ENCODE measurements at places on chromosomes 13 and 19.

DNA sequence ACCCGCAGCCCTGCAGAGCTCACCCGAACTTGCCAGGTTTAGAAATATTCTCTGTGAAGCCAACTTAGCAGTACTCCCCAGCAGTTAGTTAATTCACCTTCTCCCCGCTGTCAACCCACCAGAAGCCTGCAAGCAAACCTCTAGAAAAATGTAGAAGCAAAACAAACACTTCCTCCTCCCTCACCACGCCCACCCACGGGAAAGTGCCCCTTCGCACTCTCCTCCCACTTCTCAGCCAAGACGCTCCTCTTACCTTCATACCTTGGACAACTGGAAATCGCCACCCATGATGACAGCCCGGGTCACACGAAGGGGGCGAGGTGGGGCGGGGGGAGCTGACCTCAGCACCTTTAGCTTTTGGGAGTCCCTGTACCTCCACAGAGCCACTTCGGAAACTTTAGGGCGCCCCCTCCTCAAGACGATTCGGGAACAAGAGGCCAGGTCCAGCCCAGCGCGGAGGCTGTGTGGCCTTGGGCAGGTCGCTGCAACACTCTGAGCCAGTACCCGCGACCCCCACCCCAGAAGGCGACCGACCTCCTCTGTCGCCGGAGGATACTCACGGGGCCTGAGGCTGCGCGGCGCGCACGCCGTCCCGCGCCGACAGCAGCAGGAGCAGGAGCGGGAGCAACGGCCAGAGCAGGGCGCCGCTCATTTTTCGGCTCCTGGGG lies 485 bp downstream of the CPAMD8 start:
- DNase-seq = no peak

DNA sequence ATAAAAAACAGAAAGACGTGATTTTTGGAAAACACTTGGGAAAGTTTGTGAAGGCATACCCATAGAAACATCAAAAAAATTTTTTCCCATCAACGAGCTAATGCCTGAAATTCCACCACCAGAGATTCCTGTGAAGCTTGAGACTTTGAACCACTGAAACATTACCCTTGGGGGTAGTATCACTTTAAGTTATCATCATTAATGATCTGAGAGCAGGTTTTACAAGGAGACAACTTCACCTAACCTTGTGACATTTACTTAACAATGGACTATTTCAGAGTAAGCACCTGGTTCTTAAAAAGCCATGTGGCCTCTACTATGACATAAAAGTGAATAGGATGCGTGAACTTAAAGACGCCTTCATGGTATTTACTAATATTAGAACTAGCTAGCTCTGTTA lies 51.9 kb downstream of the DOCK9 start:
- DNase-seq = no peak

- DNase-seq = no peak
Observed at GRCh38 chr13:19981685-19982238, 23.2 kb downstream of the ZMYM2 start.

DNA sequence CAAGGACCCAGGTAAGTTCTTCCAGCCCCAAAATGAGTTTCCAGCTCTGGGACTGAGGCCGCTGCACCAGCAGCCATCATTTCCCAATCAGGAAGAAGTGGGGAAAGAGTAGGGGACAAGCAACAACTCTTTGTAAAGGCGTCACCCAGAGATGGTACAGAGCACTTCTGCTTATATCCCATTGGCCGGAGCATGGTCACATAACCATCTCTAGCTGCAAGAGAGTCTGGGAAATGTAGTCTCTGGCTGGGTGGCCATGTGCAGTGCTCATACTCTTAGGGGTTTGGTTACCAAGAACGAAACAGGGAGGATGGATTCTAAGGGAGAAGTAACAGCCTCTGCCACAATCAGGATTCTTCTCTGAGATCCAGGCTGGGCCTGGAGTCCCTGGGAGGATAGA lies 26.3 kb downstream of the CKM start:
- DNase-seq = no peak

DNA sequence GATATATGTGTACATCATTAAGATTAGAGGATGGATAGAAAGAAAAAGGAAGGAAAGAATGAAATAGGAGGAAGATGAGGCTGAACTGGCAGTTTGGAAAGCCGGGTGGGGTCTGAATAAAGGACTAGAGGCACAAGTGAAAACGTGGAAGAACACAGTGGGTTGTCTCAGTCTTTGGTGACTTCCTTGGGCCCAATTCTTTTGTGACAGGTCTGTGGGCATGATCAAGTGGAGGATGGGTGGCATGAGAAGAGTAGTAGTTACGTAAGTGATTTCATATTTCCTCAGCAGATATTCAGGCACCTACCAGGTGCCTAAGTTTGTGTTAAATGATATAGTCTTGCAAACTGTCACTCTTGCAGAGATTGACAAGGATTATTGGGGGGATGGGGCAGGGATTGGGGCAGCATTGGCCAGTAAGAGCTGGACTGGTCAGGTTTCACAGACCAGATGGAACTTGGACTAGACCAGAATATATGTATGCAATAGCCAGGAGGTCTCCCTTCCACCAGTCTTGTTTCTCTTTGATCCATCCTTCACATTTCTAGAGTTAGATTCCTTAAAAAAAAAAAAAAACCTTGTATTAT lies 2.7 kb downstream of the TPP2 start:
- DNase-seq = no peak

DNA sequence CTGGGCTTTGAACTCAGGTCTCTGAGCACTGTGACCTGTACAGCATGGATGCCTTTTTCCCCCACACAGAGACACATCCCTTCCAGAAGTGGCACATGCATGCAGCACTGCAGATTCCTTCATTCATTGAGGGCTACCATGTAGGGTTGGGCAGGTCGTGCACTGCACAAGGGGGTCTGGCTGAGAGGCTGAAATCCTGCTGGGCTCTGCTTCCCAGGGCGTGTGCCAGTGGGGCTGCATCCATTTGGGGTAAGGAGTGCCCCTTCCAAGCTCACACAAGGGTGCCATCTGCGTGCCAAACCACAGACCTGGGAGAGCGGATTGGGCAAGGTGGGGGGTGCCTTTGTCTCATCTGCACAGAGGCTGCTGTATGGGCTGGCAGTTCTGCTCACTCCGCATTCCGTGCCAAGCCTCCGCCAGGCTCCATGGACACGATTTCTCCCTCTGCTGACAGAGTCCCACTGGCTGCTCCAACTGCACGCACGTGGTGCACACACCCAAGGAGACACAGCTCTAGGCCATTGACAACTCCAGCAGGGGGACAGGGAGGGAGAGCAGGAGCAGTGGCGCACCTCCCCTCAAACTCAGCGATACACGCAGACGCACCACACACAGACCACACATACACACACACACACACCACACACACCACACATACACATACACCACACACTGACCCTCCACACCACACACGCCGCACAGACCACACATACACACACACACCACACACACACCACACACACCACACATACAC lies 4.5 kb upstream of the SHISA7 start:
- no peak for DNase-seq

GRCh38 chr13:32135655-32136054 lies 104.1 kb downstream of the FRY start:
- no peak for DNase-seq

GRCh38 chr19:42216653-42217519 lies 591 bp downstream of the DEDD2 start:
- peak; percentile 30 for DNase-seq

GRCh38 chr13:111952814-111953213 lies 114.1 kb upstream of the SOX1 start:
- DNase-seq = no peak

- no peak for DNase-seq
Observed at GRCh38 chr13:85700906-85701305, 98.3 kb downstream of the SLITRK6 start.

GRCh38 chr13:62168891-62169290 lies 753.2 kb upstream of the PCDH20 start:
- no peak for DNase-seq

GRCh38 chr19:18160971-18161635 lies 8.1 kb downstream of the PIK3R2 start:
- peak; percentile 82 for DNase-seq

- no peak for DNase-seq
Observed at GRCh38 chr13:79482281-79482970, 1.5 kb downstream of the NDFIP2 start.

- DNase-seq = no peak
Observed at GRCh38 chr13:113116871-113117271, 5.7 kb upstream of the F10 start.

GRCh38 chr19:47643281-47643680 lies 34.3 kb downstream of the BICRA start:
- DNase-seq = no peak

DNA sequence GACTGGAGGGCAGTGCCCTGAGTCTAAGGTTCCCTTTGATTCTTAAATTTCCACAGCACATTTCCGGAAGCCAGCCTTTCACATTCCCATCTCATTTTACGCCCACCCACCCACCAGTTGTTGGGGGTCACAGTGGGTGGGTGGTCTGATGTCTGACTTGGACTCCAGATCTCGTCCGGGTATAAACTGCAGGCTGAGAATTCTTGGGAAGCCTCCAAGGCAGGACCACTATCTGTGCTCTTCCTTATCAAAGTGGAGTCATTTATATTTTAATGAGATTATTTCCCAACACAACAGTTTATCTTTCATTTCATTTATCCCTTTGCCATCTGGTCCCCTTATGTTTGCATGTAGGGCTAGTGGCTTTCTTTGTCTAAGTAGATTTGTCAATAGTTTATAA lies 3.6 kb upstream of the FAM124A start:
- no peak for DNase-seq

- DNase-seq = no peak
Observed at GRCh38 chr19:8866344-8866743, 34.2 kb downstream of the MBD3L1 start.

DNA sequence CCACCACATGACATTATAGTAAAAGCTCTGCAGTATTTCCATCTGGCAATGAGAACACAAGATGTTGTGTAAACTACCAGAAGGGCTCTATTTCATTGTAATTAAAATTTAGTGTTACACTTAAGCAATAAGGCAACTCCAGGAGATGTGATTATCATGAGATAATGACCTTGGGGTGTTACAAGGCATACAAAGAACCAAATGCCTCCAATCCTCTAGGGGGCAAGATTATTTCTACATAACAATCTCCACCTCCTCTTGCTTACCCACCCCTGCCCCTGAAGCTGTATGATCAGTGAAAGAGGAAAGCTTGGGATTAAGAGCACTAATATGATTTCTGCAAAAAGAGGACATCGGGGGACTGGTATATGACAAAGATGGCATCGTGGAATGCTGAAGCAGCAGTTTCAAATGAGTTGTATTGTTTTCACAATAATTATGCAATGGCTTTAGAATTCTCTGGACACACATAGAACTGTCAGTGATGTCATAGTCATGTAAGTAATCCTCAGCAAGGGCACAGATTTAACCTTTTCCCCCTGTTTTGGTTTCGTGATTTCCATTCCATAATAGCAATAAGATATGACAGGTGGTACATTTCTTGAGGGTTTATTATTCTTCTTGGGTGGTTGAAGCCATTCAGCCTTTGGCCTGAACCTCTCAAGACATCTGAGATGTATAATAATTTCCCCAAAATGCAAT lies 295.3 kb downstream of the MZT1 start:
- no peak for DNase-seq

DNA sequence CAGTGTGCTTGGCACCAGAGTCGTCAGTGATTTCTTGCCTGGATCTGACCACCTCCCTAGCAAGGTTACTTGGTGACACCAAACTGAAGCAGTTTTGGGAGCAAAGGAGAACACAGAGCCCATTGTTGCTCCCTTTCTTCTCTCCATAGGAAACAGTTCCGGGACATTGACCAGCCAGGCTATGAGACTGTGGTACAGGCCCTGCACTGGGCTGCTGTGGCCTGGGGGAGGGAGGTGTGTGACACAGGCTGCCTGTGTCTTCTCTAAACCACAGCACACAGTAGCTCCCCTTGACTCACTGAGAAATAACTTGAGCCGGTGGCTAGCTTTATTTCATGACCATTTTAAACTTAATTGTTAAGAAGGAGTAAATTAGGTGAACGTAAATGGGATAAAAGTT lies 214.8 kb upstream of the UBL3 start:
- DNase-seq = no peak

GRCh38 chr13:43196750-43197370 lies 173.5 kb downstream of the DNAJC15 start:
- DNase-seq = no peak

- no peak for DNase-seq
Observed at GRCh38 chr13:35630551-35631275, 154.2 kb upstream of the MAB21L1 start.

DNA sequence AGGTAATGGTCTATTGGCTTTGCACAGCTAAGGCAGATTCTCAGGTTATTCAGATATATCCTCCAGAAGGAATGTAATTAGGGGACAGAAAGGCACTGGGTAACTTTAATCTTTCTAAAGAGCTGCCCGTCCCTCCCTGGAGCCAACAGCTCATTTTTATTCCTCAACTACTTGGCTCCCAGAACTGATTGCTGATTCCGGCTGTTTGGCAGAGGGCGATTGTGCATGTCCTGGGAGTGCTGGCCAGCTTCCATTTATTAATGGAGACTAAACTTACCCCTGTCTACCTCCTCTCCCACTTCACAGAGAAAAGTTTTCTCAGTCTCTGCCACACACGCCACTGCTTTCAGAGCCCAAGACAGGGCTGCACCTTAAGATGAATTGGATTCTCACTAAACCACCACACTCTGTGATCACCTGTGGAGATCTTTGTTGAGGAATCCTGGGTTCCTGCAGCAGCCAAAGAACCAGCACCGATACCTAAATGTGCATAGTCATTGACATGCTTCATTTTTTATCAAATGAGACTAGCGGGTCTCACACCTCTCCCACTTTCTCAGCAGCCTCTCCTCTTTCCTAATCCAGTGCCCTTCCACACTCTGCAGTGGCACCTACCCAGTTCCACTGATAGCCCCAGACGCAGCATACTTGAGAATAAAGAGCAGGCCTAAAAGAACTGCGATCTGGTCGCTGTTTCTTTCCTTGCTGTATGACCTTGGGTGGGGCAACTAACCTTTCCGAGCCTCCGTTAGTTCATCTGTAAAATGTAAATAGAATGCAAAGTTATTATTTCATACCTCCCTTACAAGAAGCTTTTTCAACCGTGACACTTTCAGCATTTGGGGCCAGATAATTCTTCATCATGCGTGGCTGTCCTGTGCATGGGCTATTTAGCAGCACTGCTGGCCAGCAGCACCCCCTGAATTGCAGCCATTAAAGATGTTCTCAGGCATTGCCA lies 648.7 kb downstream of the UQCRFS1 start:
- DNase-seq = no peak

GRCh38 chr19:53696951-53697350 lies 65.2 kb downstream of the DPRX start:
- DNase-seq = no peak

DNA sequence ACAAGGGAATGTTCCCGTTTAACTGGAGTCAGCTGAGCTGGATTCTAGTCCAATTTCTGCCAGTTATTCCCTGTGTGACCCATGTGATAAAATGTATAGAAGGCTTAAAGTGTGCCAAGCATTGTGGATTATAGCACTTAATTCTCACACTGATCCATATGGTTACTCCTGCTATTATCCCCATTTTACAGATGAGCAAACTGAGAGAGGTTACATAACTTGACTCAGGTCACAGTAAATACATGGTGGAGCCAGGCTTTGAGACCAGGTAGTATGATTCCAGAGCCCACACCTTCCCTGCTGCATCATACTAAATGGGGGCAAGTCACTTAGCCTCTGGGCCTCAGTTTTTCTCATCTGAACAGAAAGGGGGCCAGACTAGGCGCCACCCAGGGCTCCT lies 2.0 kb upstream of the DHRS12 start:
- DNase-seq = no peak

GRCh38 chr19:51469629-51470028 lies 8.7 kb upstream of the CEACAM18 start:
- DNase-seq = no peak

All from activated CD8-positive, alpha-beta memory T cell treated with anti-CD3 and anti-CD28 coated beads, Interleukin-2, amount 50 U/mL, for 4 hours (primary cell).